ENCODE measurements at places on chromosomes 3 and 15.

DNA sequence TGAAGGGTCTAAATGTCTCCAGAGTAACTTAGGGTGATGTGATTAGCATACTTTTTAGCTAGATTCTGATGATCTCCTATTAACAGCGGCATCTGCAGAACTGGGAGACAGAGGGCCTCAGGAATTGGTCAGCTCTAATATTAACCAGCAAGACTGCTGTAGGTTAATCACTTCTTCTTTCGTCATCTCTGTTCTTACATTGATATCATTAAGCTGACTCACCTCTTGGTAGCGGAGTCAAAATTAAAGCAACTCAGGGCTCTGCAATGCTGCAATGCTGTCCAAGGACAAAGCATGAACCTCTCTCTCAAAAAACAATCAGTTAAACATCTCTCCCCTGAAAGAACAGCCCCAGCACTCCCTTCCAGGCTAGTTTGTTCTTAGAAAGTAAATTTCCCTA lies 57.5 kb upstream of the TRA2B start:
- DNase-seq: no peak

DNA sequence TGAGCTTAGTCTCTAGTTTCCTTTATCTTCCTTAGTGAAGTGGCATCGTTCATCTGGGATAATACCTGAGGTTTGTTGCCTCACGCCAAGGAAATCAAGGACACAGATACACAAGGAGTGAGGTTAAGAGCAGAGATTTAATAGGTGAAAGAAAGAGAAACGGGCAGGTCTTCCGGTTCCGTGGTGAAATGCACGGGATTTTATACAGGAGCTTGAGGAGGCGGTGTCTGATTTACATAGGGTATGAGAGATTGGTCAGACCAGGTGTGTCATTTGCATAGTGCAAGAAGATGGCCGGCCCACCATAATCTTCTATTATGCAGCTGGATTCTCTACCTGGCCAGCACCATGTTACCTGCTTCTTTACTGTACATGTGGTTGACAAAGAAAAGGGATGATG lies 17.2 kb downstream of the ARRDC4 start:
- no peak for DNase-seq

- DNase-seq: no peak
Observed at GRCh38 chr3:149646181-149646766, 11.6 kb downstream of the WWTR1 start.

DNA sequence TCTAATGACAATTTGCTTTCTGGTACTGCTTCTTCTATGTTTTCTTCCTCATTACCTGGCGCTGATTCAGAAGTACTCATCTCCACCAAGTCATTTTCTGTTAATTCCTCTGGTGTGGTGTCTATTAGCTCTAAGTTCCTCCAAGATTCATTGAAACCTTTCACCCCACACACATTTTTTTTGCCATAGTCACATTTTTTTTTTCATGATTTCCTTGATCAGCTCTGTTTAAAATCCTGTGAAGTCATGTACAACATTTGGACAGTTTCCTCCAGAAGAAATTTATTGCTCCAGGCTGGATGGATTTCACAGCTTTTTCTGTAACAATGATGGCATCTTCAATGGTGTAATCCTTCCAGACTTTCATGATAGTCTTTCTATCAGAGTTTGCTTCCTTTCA lies 243.2 kb upstream of the VEPH1 start:
- DNase-seq: no peak

DNA sequence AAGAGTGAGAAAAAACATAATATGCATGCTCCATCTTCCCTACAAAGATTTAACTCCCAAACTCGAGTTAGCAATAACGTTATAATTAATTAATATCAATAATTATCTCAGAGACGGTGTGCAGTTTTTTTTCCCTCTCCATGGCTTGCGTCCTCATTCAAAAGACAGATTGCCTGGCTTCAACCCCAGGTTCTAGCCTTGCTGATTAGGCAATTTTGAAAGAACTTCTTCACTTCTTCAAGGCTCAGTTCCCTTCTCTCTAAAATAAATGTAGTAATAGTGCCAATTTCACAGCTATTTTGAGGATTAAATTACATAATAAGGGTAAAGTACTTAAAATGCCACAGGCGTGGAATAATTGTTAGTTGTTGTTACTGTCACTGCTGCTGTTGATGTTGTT lies 876.1 kb upstream of the GBE1 start:
- no peak for DNase-seq
